ENCODE measurements at places on chromosomes 2 and 18.

- no peak for DNase-seq
Measured at GRCh38 chr2:3001615-3002560, 375.7 kb downstream of the EIPR1 start.

GRCh38 chr2:128727404-128727803 is 408.7 kb upstream of the HS6ST1 start:
- no peak for DNase-seq

- DNase-seq, result no peak
Measured at GRCh38 chr2:129923265-129924091, 56.0 kb upstream of the RAB6C start.

DNA sequence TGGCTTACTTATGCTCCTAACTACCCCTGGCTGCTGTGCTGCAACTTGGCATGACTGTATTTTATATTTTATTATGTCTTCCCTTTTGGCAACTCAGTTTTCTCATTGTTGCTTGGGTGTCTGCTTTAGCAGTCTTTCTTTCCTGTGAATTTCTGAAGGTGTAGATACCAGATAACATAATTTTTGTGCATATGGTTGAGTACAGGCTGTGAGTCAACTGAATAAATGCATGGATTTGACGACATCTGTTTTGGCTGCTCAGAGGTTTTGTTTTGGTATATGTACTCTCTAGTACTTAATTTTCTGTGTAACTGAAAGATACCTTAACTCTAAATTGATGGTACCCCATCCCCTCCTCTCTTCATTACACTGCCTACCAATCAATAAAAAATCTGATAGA is 303.1 kb downstream of the PTPRM start:
- no peak for DNase-seq

GRCh38 chr2:21042708-21042957 is 1.2 kb downstream of the APOB start:
- no peak for DNase-seq

DNA sequence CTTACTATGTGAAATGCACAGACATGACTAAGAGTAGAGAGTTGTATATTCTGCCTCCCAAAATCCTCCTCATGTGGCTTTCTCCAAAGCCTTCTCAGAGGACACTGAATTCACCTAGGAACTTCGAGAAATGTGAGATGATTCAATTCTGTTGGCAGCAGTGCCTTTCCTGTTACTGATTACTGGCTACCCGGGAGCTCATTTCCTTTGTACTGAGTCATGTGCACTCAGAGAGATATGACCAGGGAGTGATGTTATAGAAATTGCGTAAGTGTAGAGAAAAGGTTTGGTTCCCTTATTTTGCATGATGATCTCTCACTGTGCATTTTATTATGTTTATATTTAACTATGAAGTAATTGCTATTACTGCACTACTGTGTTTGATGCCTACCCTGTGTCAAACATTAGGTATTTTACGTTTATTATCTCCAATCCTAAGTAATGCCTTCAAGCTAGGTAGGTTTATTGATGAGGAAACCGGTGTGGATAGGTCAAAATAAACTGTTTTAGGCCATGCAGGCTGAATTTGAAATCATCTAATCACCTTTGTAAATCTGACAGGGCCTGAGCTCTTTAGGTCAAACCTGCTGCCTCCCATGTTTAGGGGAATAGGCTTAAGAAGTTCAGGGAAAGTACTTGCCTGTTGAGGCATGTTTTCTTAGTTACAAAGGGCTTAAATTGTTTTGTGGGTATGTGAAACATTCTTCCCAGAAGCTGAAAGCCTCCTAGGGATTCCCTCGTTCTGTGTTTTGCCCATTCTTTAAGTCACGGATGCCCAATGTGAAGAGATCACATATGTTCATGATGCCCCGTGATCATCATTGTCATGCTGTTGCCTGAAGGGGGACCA is 86.8 kb downstream of the FMNL2 start:
- DNase-seq, result no peak

GRCh38 chr2:96493072-96493471 is 12.1 kb downstream of the NEURL3 start:
- no peak for DNase-seq

GRCh38 chr18:49784427-49785185 is 28.7 kb downstream of the ACAA2 start:
- DNase-seq, result no peak

GRCh38 chr2:96438589-96438988 is 66.6 kb downstream of the NEURL3 start:
- DNase-seq, result no peak

- DNase-seq, result no peak
Measured at GRCh38 chr2:15626126-15626525, 34.5 kb downstream of the DDX1 start.

- no peak for DNase-seq
Measured at GRCh38 chr18:76466410-76466991, 28.5 kb downstream of the ZNF516 start.

- no peak for DNase-seq
Measured at GRCh38 chr18:11649839-11650238, 39.2 kb upstream of the GNAL start.

GRCh38 chr2:111091811-111092211 is 28.9 kb upstream of the BCL2L11 start:
- DNase-seq, result no peak

- no peak for DNase-seq
Measured at GRCh38 chr18:13501891-13502290, 224.5 kb downstream of the FAM210A start.

- no peak for DNase-seq
Measured at GRCh38 chr18:57429167-57430078, 5.8 kb upstream of the ONECUT2 start.

- no peak for DNase-seq
Measured at GRCh38 chr2:219540784-219541504, 2.7 kb downstream of the CHPF start.

DNA sequence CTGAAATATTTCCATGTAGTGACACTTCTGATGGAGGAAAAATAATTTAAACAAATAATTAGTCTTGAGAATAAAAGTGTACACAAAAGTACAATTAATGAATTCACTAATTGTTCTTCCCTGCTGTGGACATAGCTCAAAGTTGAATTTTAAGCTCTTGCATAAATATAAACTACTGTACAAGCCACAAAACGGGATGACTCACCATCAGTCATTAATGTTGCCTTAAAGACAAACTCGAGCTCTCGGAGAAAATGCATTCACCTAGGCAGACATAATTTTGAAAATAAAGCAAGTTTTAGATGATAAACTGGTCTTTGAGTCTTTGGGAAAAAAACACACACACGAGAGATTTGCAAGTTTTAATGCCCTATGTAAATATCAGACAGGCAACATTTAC is 436.4 kb downstream of the ZNF521 start:
- DNase-seq, result no peak

GRCh38 chr2:86368161-86368824 is 30.9 kb upstream of the REEP1 start:
- DNase-seq, result peak; percentile 8

- no peak for DNase-seq
Measured at GRCh38 chr18:44685296-44685695, 4.6 kb downstream of the SETBP1 start.

GRCh38 chr2:121273116-121273515 is 11.9 kb downstream of the TFCP2L1 start:
- no peak for DNase-seq

- no peak for DNase-seq
Measured at GRCh38 chr2:161044921-161045320, 115.3 kb upstream of the TANK start.

Data from T follicular helper cell (primary cell).